ENCODE measurements at places on chromosomes 7 and 10.

GRCh38 chr7:127514499-127514898 lies 70.9 kb downstream of the GCC1 start:
- peak; percentile 23 for DNase-seq

DNA sequence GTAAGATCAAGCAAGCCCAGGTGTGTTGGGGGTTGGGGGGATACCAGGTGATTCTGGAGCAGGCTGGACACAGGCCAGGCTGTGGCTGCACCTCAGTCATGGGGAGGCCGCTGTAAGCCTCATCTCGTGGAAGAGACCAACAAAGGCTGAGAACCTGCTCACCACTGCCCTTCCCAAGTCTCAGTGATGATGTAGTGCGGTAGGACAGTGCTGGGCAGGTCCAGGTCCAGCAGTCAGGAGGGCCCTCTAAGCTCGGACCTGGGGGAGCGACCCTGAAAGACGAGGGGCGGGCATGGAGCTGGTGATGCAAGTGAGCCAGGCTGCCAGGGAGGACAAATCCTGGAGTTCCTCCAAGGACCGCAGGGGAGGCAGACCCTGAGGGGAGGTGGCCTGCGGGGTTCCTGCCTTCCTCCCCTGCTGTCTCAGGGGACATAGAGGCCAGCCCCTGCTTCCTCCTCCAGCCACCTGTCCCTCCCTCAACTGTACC lies 3.3 kb upstream of the PWWP2B start:
- no peak for DNase-seq

DNA sequence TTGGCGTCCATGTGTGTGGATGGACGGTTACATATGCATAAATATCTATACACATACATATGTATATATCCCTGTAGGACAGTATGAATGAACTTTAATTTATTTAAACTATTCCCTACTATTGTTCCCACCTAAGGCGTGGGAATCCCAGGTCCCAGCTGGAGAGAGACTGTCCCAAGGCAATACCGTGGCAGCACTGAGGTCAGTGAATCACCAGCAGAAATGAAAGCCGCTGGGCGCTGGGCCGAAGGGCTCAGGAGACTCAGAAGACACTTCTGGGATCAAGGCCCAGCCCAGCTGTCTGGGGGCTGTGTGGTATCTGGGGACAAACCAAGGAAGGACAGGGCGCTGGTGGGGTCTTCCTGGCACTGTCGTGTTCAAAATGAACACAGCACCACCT lies 49.6 kb upstream of the MYL10 start:
- DNase-seq = no peak

- DNase-seq = no peak
Observed at GRCh38 chr10:13117841-13118783, 18.1 kb downstream of the OPTN start.

DNA sequence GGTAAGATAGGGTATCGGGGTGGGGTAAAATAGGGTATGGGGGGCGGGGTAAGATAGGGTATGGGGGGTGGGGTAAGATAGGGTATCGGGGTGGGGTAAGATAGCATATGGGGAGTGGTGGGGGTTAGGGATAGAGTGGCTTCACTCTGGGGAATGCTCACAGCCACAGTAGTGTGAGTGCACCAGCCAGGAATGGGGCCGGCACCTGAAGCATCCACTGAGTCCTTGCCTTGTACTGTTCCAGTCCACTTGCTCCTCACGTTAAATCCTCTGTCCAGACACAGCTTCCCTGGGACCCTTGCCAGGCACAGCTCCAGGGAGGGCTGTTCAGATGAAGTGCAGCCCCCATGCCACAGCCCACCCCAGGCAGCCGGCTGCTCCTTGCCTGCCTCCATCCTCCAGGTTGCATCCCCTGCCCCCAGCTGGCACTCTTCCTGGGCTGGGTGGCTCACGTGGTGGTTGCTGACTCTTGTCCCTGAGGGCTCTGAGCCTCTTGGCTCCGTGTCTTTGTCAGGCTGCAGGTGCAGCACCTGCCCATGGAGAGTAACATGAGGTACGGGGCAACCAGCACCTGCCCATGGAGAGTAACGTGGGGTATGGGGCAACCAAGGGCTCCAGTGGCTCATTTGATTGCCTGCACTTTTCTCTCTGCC lies 268.4 kb downstream of the TCERG1L start:
- no peak for DNase-seq

- no peak for DNase-seq
Observed at GRCh38 chr10:13056456-13057077, 43.4 kb upstream of the OPTN start.

GRCh38 chr7:67950321-67951083 lies 953.9 kb downstream of the TYW1 start:
- no peak for DNase-seq

GRCh38 chr10:72561745-72562166 lies 64.1 kb downstream of the MICU1 start:
- DNase-seq = no peak

GRCh38 chr10:34206935-34207268 lies 608.2 kb downstream of the PARD3 start:
- DNase-seq = no peak

DNA sequence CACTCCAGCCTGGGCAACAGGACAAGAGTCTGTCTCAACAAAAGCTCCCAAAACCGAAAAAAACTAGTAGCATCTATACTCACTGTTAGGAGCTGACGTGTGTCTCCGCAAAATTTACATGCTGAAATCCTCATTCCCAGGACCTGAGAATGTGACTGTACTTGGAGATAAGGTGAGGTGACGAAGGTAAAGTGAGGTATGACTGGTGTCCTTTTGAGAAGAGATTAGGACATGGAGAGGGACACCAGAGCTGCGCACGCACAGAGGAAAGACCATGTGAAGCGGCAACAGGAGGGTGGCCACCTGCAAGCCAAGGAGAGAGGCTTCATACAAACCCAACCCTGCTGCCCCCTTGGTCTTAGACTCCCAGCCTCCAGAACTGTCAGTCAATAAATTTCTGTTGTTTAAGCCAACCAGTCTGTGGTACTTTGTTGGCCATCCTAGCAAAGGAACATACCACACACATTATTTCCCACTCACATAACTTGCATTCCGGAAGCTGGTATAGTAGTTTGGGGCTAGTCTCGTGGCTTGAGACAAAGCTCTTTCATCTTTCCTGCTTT lies 1154.0 kb upstream of the CELF2 start:
- no peak for DNase-seq

GRCh38 chr7:70997261-70997660 lies 134.7 kb upstream of the GALNT17 start:
- DNase-seq = no peak

DNA sequence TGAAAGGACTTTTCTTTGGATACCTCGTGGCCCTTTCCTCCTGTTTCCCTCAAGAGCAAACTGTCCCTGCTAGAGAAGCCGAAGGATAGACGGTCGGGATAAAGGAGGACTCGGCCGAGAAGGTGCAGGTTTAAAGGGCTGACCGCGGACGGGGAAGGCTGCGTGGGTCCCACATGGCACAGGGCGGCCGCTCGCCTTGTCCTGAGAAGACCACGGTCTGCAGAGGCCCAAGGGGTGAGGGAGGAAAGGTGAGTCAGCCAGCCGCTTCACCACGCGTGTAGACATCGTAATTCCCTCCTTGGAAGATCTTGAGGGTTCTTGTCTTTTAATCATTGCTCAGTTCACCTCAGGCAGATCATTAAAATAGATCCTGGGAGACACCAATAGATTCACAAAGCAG lies 253.8 kb downstream of the DPP6 start:
- DNase-seq = no peak

DNA sequence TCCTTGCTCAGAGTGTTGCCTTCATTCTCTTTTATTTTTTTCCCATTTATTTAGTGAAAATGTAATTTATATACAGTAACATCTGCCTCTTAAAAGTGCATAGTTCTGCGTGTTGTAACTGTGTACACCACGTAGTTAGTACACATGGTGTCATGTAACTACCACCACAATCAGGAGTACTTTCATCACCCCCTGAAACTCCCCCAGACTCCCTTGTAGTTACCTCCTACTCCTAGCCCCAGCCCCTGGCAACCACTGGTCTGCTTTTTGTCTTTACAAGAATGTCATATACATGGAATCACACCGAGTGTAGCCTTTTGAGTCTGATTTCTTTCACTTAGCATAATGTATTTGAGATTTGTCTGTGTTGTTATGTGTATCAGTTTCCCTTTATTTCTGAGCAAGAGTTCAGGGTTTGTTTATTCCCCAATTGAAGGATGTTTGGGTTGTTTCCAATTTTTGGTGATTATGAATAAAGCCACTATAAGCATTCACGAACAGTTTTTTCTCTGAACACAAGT lies 50.6 kb downstream of the GRK5 start:
- DNase-seq = no peak

DNA sequence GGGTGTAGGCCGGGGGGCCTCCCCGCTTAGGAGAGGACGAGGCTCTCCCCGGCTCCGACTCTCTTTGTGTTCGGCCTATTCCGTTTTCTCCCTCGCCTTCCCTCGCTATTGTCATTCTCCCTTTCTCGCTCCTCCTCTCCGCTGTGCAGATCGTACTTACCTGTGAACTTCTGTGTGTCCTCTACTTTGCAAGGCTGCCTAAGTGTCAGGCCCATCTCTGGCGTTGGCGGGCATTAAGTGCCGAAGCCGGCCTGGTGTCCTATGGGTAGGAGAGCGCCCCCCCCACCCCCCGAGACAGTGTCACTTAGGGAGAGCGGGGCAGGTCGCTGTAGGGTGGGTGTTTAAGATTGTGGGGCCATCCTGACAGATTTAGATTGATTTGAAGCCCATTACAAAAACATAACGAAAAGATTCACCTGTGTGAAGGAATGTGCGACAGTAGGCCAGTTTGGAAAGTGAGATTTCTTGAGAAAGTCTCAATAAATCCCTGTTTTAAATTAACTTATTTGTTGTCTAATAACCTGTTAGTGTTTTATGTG lies 579 bp downstream of the RBM33 start:
- peak; percentile 34 for DNase-seq

- no peak for DNase-seq
Observed at GRCh38 chr7:158490171-158490782, 97.3 kb downstream of the PTPRN2 start.

GRCh38 chr7:311796-312195 lies 21.8 kb downstream of the FOXL3 start:
- no peak for DNase-seq

DNA sequence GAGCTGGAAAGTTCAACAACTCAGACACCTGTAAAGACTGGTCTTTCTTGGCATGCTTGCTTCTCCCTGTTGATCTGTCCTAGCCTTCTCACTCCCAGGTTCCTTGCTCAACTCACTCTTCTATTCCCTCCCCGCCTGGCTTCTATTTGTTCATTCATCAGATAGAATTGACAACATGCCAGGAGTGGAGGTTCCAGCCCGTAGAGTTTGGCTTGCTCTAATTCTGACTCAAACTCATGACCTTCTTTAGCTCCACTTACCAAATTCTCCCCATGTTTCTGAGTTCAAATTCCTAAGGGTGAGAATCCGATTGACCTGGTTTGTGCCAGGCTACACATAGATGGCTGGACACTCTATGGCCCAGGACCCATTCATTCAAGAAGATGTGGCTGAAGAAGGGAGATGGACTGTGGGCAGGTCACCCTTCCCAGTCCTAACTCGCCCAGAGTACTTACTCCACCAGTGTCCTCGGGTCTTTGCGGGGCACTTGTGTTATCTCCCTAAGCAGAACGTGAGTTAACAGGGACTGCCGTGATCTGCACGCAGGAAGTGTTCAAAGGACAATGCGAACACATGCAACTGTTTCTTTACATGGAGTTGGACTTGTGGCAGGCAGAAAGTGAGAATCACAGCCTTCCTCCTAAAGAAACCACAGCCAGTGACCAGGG lies 4.0 kb upstream of the TMEM236 start:
- DNase-seq = no peak

GRCh38 chr10:44977287-44978212 lies 1.1 kb downstream of the DEPP1 start:
- DNase-seq = no peak

DNA sequence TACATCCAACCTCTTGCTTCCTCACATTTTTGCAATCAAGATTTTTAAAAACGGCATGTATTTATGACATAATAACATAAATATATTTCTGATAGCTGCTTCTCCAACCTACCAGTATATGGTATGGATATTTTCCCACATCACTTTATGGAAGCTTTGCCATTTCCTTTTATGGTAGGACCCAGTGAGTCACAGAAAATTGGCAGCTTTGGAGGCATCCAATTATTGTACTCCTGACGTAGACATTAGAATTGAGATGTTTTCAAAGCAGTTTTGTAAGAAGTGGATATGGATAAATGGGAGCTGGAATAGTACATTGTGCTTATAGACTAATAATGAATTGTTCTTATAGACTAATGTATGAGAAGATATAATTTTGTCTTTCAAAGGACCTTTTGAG lies 23.8 kb upstream of the BICC1 start:
- DNase-seq = no peak

GRCh38 chr7:14839307-14839706 lies 63.2 kb downstream of the DGKB start:
- no peak for DNase-seq

DNA sequence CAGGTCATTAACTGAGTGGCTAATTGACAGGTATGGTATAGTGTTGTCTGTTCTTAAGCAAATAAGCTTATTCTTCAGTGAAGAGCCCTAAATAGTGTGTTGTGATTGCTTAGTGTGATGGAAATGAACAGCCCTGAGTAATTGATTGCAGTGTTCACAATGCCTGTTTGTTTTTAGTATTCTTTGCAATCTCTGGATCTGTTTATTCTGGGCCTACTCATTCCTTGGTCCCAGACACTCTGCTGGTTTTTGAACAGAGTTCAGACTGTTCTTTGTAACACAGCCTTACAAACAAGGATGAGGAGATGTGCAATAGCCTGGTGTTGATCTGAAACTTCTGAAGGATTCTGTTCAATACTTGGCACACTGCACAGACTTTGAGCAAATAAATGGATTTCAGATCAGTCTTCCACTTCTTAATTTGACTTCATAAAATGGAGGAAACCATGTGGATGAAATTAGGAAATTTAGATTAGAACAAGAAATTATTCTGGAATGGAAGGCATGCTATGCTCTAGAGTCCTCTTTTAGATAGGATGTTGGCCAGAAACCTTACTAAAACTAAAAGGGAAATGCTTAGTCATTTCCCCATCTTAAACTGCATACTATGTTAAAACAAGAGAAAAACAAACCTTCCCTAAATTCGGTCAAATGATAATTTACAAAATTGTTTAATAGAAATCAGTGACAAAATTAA lies 444.2 kb upstream of the SEMA3D start:
- DNase-seq = no peak

GRCh38 chr7:109020251-109020650 lies 450.6 kb downstream of the DNAJB9 start:
- DNase-seq = no peak

- no peak for DNase-seq
Observed at GRCh38 chr7:37467002-37467401, 18.3 kb upstream of the ELMO1 start.

- DNase-seq = no peak
Observed at GRCh38 chr7:100137851-100138760, 10.6 kb upstream of the LAMTOR4 start.

DNA sequence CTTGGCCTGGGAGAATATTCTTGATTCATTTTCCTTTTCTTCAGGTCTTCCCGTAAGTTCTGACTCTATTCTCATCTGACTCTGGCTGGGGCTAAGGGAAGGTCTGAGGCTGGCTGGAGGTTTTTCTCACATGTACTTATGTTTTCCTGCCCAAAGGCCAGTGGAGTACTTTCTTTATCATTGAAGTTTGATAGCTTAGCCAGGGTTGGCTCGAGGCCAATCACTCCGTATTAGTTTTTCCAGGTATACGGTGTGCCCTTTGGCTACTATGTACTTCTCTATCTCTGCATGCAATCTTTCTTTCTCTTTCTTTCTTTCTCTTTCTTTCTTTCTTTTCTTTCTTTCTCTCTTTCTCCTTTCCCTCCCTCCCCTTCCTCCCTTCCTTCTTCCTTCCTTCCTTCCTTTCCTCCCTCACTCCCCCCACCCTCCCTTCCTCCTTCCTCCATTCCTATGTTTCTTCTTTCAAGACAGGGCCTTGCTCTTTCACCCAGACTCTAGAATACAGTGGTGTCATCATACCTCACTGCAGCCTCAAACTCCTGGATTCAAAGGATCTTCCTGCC lies 26.8 kb upstream of the VKORC1L1 start:
- DNase-seq = no peak

Measured in putamen (tissue), 1 donor.